ENCODE measurements at places on chromosomes 7 and 10.

DNA sequence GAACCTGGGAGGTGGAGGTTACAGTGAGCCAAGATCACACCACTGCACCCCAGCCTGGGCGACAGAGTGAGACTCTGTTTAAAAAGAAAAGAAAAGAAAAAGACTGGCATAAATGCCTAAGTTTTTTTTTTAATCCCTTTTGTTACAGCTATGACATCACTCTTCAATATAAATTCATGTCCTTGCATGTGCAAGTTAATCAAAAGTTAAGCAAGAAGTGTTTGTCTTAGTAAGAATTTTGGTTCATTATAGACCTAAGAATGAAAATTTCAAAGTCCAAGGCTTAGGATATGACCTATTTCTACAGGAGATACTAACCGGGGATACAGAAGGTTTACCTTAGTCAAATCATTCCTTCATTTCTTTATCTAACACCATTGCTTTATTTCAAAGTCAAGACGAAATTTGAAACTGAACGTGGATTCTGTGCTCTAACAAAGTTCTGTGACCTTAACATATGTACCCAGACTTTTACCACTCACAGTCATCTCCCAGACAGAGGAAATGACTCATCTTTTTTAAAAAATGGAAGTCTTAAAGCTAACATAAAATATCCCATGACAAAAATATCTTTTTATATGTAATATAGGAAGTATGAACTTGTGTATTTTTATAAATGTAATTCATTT, 29.3 kb upstream of the ITGB8 start:
- no peak for DNase-seq

- DNase-seq, result no peak
Observed at GRCh38 chr7:106952658-106953231, 87.7 kb downstream of the PIK3CG start.

DNA sequence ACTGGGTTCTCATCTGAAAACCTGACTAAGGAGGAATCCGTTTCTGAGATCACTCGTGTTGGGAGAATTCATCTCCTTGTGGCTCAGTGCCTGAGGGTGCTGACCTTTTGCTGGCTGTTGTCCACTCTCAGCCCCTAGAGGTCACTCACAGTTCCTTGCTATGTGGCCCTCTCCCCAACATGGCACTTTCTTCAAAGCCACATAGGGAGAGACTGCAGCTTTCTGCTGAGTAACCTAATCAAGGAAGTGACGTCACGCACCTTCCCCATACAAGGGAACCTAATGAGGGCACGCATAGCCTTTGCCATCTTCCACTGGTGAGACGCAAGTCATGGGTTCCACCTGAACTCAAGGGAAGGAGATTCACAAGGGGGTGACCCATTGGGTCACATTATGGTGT, 23.2 kb downstream of the STEAP1B start:
- no peak for DNase-seq

GRCh38 chr7:138116892-138117291, 40.6 kb downstream of the AKR1D1 start:
- no peak for DNase-seq

DNA sequence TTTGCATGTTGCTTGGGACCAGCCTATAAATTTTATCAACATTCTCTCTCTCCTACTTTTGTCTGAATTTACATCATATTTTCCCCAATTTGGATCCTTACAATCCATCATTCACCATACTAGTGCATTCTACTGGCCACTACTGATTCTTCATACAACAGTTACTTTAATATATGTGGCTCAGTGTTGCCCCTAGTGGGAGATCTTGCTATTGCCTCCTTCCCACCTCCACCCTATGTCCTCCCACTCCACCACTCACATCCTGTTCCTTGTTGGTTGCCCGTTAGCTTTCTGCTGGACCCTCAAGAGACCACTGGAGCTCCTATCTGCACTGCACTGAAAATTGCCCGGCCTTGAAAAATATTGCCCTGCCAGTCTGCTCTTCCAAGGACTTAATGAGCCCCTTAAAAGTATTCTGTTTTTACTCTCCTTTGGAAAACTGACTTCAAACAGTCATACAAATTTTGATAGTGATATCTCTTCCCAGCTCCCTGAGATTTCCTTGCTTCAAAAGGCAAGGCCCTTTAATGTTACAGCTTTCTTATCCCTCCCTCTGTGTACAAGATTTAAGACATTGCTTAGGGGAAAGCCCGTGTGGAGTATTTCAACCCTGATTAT, 243.2 kb upstream of the TMEM229A start:
- DNase-seq, result peak; percentile 43

- DNase-seq, result no peak
Observed at GRCh38 chr10:77111611-77112550, 525.7 kb downstream of the KCNMA1 start.

DNA sequence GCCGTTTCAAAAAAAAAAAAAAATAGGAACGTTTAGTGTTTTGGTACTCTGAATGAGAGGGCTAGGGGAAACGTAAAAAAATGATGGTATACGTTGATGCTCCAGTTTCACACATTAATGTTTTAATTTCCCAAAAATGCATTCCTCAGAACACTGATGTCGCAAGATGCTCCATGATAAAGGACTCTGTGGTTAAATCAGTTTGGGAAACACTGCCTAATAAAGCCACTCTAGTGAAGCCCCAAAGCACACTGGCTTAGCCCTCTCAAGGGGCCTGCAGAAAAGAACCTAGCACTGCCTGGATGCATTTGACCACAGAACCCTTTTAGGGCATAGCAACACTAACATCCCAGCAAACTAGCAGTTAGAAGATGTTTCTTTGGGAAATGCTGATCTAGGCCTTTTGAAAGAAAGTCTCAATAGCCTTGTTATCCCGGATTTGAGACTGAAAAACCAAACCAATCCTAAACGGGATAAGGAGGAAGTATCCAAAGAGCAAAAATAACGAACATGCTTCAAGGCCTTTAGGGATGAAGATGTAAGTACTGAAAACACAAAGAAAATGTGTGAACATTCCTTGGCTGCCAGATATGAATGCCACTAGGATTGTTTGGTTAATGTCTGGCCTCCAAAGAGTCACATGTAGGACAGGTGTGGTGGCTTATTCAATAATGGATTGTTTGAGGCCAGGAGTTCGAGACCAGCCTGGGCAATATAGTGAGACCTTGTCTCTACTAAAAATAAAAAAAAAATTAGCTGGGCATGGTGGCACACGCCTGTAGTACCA, 11.0 kb downstream of the DLG5 start:
- no peak for DNase-seq

Data from NCI-H1694 (cell line).